Occipital lobe (tissue), 3 donors: ENCODE measurements at places on chromosomes 7 and 10.

- DNase-seq, result no peak
These were observed 36.7 kb upstream of the NFKB2 start for GRCh38 chr10:102358712-102359382.

GRCh38 chr10:98748298-98748697, 301.6 kb upstream of the HPS1 start:
- DNase-seq, result no peak

- no peak for DNase-seq
These were observed 10.9 kb upstream of the CHRM2 start for GRCh38 chr7:136857573-136857972.

GRCh38 chr7:91228927-91229558, 35.2 kb upstream of the FZD1 start:
- DNase-seq, result no peak

GRCh38 chr7:131604841-131605279, 48.4 kb upstream of the PODXL start:
- DNase-seq, result no peak

GRCh38 chr10:31962826-31963588, 34.4 kb upstream of the ARHGAP12 start:
- DNase-seq, result no peak

DNA sequence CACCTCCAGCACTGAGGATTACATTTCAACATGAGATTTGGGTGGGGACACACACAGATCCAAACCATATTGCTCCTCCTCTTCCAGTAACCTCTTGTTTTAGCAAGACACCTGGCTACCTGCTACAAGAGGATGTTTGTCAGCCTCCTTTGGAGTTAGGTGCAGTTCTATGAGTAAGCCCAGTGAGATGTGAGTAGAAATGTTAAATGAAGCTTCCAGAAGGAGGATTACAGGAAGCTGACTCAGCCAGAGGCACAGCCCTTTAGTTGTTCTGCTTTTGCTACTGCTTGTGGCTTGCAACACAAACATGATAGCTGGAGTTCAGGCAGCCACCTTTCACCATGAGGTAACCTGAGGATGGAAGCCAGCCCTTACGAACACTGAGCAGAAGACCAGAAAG, 382.7 kb upstream of the RNF32 start:
- DNase-seq, result no peak

- no peak for DNase-seq
These were observed 63.2 kb downstream of the PARP12 start for GRCh38 chr7:139999516-139999915.

GRCh38 chr7:151342102-151342646, 562 bp downstream of the NUB1 start:
- DNase-seq, result no peak

DNA sequence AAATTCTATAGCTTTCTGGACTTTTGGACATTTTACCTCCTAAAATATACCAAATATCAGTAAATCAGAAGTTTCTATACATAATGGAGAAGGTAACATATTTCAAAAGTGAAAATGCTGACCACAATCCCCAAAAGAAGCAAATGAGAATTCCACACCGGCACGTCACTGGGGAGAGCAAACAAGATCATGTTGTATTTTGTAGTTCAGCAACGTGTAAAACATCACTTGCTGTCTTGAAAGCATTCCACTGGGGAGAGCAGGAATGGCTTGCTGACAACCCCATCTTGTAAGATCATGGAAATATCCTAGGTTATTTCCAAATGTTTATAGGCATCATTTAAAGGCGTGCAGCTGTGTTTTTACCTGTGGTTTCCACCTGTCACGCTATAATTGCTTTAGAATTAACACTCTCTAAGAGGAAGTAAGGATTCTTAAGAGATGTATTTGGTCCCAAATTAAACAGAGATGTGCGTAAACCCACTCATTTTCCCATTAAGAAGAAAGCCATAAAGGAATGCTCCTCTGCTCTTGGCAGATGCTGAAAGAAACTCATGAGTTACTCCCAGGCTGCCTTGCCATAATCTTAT, 397.1 kb upstream of the POT1 start:
- no peak for DNase-seq

DNA sequence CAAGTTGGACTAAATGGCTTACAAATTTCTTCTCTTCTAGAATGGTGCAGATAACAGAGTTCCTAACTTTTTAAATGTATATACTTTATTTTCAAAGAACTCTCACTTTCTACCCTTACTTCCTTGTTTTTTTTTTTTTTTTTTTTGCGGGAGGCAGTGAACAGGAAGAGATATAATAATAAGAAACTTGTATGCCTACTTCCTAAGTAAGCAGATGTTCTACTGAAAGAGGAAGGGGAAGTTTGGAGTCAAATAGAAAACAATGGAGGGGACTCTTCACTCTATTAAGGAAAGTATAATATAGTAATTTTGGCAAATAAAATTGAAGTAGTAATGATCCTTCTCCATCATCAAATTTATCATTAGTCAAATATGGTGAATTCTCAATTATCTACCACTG, 754.0 kb downstream of the KCNMA1 start:
- DNase-seq, result no peak

- no peak for DNase-seq
These were observed 88.9 kb downstream of the SCRN1 start for GRCh38 chr7:29900745-29901144.

DNA sequence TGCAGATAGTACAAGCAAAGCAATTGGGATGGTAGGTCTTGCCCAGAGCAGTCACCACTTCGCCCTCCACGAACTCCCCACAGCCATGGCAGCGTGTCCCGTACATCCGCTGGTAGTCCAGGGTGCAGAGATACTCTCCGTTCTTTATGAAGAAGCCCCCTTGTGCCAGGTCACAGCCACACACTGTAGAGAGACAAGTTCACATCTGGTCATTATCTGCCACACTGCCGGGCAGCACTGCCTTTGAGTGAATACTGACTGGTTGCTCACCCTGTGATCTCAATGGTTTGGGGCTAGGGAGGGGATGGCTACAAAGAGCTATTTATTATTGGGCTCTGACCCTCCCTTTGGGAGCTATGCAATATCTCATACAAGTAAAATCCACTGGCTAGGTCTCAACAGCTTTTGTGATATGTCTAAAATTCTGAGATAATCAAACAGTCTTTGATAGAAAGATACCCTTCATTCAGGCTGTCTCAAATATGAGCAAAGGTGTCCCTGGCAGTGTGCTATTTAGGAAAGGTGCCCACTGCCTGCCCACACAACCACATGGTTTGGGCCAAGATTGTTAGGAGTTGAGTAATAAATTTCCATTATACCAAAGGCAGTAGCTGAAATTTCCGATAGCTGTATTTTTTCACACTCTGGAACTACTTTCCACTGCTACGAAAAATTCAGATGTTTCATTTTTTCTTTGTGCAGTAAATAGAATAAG, 82.5 kb downstream of the ABLIM1 start:
- DNase-seq, result no peak

- DNase-seq, result no peak
These were observed 72.4 kb downstream of the DENND2A start for GRCh38 chr7:140568021-140568813.

GRCh38 chr7:29878081-29878688, 71.9 kb downstream of the WIPF3 start:
- no peak for DNase-seq

DNA sequence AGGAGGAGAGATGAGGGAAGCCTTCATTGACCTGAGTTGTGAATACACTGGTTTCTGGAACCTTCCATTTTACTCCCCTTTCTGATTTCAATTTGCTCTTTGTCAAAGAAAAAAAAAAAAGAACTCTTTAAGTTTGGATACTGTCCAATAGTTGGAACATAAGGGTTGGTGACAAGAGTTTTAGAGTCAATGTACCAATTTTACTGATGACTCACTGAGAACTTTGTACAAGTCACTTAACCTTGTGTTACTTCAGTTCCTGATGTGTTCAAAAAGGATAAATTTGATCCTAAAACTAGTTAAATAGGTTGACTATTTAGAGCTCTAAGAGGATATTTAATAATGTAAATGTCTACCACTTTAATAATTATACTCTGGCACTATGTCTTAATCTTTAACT, 4.1 kb upstream of the CDK14 start:
- DNase-seq, result no peak

DNA sequence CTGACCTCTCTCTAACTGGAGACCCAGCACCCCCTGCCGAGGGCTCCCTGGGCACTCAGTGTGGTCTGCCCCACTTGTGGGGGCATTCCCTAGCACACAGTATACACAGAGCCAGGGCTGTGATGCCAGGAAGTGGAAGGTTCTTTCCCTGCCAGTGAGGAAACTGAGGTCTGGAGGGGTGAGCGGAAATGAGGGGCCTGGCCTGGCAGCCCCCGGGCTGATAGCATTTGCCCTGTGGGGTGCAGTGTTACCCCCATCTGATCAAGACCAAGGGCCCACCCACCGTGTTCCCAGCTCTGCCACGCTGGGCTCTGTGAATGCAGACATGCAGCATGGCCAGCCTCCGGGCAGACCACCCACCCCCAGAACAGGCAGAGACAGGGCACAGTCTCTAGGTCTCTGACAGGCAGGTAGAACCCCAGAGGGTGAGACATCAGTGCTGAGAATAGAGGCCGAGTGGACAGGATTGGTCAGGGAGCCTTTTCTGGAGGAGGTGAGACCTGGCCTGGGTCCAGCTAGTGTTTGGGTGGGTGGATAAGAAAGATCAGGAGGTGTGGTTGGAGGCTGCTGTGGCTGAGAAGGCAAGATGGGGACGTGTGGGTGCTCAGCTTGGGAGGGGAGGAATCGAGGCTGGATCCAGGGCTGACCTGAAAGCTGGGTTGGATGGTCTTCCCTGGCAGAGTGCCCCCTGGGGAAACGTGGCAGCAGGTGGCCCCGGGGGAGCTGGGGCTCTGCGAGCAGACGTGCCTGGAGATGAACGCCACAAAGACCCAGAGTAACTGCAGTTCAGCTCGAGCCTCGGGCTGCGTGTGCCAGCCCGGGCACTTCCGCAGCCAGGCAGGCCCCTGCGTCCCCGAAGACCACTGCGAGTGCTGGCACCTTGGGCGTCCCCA, 10.8 kb upstream of the ZNF862 start:
- DNase-seq, result no peak

GRCh38 chr10:105237685-105238084, 596.6 kb downstream of the SORCS3 start:
- DNase-seq, result no peak

GRCh38 chr7:114790521-114790920, 131.4 kb upstream of the MDFIC start:
- no peak for DNase-seq

DNA sequence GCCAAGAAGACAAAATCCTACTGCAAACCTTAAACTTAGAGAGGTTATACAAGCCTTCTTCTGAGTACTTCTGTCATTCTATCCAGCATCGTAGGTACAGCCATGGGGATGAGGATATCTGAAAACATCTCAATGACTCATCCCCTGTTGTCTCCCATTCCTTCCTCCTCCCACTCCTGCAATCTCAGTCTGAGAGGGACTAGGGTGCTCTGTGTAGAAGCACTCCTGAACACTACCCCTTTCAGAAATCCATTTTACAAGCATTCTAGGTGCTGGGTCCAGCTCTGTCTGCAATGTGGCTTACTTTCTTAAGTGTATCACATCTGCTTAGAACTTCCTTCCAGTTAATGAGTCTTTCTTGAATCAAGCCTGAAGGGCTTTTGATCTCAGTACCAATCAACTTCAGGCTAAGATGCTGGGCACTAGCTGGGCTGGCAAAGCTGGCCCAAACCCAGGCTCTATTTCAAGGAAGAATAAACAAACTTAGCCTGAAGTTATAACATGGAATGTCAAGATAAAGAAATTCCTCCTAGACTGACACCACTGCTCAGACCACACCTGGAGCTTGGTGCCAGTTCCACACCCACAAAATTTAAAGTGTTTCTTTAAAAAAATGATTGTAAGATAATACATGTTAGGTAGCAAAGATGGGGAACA, 270.3 kb upstream of the AOAH start:
- DNase-seq, result no peak

- DNase-seq, result no peak
These were observed 40.8 kb downstream of the INPP5A start for GRCh38 chr10:132578287-132578951.

- no peak for DNase-seq
These were observed 3.1 kb downstream of the NACAD start for GRCh38 chr7:45085619-45086200.

DNA sequence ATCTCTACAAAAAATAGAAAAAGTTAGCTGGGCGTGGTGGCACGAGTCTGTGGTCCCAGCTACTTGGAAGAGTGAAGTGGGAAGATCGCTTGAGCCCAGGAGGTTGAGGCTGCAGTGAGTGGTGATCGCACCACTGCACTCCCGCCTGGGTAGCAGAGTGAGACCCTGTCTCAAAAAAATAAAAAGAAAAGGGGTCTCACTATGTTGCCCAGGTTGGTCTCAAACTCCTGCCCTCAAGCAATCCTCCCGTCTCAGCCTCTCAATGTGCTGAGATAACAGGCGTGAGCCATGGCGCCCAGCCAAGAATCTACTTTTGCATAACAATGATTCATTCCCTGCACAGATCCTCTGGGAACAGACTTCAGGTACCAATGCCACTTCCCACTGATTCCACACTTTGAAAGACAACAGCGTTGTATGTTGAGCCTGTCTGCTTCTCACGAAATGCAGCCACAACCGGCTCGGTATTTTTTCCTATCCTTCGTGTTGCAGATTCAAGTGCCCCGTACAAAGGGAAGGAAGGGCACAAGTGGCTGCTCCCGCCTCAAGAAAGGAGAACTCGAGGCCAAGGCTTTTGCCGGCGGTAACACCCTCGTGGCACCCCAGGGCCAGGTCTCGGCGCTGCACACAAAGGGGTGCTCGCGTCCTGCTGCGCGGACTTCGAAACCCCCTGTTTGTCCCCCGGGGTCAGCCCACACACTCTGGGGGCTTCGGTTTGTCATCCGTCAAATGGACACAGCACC, 745 bp downstream of the DAGLB start:
- peak; percentile 35 for DNase-seq

- no peak for DNase-seq
These were observed 123.8 kb upstream of the STARD3NL start for GRCh38 chr7:38054199-38054598.

DNA sequence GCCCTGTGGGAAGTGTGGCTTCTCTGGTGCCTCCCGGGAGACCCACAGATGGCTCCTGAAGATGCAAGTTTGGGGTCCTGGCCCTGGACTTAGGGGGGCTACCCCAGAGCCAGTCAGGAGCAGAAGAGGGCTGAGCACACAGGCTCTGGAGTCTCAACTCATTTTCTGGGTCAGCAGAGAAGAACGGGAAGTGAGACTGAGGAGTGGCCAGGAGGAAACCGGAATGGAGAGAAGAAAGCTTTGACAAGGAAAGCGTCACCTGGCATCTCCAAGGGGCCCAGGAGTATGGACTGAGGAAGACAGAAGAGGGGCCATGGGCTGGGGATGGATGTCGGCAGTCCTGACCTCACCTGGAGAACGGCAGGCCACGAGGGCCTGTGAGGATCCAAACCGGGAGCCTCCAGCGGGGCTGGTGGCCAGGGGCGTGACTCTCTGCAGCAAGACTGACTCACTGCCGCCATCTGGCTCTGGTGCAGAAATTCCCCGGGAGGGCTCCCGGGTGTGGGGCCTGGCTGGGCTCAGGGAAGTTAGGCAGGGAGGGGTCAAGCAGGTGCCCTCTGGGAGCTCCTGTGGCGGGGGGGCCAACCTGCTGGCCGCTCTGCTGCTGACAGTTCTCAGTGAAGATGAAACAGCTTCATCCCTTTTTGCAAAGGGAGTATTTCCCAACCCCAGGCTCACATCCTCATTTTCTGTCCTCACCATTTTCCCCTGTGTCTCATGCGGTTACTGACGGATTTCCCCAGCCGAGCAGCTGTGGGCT, 23.6 kb downstream of the DAGLB start:
- no peak for DNase-seq
